ENCODE measurements at places on chromosomes 12 and 14.

GRCh38 chr12:116210131-116210530 lies 67.4 kb downstream of the MED13L start:
- DNase-seq, result no peak

DNA sequence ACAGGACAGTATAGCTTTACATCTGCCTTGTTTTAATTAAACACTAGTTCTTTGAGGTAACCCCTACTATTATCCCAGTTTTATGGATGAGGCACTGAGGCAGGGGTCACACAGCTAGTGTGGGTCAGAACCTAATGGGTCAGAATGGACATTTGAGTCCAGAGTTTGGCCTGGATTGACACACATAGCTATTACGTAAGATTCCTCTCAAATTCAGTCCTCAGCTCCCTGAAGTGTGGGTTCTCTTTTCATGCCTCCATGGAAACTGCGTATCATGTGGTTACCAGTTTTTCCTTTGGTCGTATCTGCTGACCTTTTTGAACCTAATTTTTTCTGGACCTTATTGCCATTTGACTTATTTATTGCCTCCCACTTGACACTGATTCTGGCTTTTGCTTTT lies 40.4 kb downstream of the PSEN1 start:
- DNase-seq, result no peak

DNA sequence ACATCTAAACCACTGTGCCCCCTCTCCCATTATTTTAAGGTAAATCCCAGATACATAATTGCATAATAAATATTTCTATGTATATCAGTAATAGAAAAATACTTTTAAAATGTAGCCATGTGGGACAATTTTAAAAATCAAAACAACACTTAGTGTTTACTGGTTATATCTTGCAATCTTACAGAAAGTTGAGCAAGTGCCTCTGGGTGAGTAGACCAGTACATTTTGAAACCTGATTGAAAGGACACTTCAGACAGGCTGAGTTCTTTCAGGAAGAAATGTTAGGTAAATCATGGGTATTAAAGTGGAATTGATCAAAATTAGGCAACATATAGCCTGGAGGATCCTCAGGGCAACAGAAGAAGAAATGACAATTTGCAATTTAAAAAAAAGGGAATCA lies 7.2 kb downstream of the SLC38A4 start:
- no peak for DNase-seq

GRCh38 chr14:32567543-32568384 lies 238.7 kb downstream of the AKAP6 start:
- no peak for DNase-seq

DNA sequence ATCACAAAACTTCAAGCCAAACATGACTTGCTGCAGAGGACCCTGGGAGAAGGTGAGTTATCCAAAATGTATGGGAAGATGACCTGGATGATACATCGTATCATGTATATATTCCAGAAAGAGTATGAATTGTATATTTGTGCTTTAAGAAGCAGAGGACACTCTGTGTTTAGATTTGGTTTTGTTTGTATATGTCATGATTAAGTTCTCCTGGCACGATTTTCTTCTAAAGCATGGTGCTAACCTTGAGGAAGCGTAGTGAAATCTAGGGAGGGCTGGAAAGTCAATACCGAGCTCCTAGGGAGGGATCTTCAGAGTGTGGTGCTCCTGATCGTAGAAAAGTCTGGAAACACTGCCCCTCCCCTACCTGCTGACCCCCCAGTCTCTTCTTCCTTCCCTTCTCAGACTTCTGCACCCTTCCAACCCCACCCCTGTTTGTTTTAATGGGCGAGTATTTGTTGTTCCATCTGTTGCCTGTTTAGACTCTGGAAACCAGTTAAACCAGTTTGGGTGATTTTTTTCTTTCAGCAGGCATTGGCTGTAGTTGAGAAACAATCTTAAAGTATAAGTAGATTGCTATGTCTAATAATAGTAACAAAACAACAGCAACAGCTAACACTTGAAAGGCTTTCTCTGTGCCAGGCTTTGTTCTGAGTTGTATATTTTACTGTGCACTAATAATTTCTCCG lies 141.6 kb downstream of the KICS2 start:
- DNase-seq, result no peak

DNA sequence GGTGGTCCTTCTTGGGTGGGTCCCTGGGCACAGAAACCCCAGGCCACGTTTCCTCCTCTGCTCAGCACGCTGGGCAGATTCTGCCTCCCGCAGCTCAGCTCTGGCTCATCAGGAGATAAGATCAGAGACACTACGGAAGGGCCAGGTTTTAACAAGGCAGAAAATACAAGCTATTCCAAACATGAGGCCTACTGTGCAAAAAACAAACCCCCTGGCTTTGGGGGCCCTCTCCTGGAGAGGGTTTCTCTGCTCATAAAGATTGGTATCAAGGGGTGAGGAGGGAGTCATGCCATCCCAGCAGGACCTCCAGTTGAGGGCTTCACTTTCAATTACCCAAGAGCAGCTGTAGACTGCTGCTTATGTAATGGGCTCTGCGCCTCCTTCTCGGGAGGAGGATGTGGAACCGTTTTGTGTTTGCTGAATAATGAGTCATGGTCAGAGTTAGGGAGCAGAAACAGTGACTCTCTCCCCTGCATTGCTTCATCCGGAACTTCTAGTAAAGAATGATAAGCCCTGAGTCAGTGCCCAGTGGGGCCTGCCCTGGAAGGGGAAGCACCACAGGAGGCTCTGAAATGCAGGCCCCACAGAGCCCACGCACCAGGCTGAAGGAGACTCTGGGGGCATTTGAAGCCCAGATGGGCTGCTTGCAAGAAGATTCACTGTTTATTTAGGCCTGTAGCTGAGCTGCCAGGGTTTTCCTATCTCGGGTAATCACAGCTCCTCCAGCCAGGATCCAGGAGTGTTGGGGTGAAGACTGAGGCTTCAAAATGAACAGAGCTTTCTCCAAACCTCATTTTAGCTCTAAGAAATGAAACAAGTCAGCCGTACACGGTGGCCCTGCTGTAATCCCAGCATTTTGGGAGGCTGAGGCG lies 79.3 kb downstream of the SSPN start:
- peak; percentile 58 for DNase-seq

DNA sequence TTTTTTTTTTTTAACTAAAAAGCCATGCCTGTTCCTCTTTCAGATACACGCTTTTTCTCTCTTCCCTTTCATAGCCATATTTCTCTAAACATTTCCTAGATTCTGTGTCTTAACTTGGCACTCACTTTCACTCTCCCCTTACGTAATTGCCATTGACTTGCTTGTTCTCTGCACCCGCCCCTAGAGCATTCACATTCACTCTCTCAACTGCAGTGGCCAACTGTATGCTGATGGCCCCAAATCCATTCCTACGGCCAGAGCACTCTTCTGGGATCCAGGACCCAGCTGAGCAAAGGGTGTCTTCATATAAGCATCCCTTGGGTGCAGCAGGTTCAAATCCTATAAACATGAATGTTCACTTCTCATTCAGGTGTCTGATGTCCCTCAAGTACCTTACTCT lies 59.5 kb downstream of the CKB start:
- no peak for DNase-seq

DNA sequence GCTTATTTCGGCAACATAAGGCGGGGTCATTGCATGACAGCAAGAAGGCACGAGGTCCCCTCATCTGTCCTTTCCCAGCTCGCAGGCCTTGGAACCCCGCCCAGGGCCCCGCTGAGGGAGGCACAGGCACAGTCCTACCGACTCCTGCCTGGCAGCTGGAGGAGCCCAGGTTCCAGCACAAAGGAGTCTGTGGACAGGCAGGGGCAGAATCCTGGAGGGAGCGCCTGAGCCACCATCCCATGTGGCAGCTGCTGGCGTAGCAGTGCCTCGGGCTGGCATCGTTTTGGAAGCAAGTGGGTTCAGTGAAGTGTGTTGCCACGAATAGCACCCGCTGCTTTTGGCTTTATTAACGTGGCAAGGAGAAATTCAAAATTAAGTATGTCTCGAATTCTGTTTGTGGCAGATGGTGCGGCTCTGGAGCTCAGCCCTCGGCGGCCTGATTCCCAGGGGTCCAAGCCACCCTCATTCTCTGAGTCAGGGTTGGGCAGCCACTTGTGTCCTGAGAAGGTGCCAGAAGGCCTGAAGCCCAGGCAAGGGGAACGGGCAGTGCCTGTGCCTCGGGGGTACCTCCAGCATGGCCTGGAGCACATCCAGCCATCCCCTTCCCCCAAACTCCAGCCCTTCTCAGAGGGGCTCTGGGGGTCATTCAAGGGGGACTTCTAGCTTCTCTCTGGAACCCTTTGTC lies 35.9 kb downstream of the SLC8B1 start:
- peak; percentile 98 for DNase-seq

DNA sequence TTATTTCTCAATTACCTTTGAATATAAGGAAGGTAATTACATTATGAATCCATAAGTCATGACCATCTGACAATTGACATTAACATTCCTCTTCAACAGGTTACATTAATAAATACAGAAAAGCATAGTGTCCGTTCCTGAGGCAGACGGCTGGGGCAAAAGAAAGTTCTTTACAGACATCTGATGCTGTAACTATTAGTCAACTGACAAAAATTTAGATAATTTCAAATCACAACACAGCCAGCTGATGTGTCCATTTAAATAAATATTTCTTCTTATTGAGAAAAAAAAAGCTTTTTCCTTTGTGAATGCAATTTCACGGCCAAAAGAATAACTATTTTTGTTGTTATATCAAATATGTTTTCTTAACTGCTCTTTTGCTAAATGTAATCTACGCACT lies 9.2 kb upstream of the PYROXD1 start:
- no peak for DNase-seq

DNA sequence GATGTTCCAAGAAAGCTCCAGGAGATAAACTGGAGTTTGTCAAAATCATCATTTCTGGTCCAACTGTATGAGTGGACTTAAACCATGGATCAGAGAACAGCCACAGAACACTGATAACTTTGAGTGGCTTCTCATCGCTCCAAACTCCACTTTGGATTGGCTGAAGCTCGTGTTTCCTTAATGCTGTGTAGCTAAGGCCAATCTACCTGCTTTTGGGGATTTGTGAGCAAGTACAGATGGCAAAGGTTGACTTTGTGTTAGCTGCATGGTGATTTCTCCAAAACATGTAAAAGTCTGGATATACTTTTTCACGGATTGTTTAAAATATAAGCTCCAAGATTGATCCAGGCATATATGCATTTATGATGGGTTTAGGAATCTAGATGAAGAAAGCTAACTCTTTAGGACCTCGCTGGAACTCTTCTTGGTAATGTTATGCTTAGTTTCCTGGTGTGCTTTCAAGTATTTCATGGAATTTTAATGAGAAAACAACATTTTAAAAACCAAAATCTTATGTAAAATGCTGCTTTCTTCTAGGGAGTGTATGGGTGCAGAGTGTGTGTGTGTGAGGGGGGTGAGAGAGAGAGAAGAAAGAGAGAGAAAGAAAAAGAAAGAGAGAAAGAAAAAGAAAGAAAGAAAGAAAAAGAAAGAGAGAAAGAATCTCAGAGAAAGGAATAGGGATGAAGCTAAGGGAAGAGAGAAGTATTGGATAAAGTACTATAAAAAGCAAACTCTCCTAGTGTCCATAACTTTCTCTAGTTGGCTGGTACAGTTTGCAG lies 11.6 kb upstream of the PAX9 start:
- DNase-seq, result no peak

DNA sequence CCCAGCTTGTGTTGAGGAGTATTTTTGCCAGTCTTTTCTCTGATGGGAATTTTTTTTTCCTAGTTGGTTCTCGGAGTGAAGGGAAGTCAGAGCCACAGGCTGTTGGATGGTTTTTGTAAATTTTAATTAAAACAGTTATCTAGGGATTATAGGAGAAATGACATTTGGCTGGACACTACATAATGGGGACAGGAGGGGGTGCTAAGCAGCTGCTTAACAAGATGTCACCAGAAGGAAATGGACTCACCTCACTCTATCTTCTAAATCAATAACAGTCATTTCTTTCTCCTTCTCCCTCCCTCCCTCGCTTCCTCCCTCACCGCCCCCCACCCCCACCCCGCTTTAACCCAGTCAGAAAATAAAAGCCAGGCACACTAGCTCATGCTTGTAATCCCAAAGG lies 93.4 kb upstream of the TMEM233 start:
- no peak for DNase-seq

DNA sequence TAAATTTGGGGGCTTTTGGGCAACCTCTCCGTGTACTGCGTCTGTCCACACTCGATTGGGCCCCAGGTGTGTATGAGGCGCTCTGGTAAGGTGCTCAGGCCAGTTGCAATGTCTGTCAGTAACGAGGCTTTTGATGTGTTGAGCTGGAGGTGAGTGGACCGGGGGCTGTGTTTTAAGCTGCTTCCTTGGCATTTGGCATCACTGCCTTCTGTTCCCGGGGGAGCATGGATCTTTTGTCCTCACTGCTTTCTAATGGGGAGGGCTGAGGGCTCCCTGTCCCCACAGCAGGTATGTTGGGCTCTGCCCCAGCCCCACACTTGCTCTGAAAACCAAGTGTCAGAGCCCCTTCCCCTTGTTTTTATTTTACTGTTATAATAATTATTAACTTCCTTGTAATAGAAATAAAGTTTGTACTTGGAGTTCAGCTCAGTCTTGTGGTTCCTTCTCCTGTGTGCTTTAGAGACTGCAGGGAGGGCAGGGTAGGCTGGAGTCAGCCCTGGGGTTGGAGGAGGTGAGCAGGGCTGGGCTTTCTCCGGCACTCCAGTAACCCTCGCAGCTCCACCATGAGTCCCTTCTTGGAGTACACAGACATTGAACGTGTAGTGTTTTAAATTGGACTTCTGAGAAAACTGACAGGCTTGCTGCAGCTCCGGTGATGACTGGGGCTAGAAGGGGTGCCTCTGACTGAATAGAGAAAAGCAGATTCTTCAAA lies 28.0 kb downstream of the TRAFD1 start:
- DNase-seq, result no peak

DNA sequence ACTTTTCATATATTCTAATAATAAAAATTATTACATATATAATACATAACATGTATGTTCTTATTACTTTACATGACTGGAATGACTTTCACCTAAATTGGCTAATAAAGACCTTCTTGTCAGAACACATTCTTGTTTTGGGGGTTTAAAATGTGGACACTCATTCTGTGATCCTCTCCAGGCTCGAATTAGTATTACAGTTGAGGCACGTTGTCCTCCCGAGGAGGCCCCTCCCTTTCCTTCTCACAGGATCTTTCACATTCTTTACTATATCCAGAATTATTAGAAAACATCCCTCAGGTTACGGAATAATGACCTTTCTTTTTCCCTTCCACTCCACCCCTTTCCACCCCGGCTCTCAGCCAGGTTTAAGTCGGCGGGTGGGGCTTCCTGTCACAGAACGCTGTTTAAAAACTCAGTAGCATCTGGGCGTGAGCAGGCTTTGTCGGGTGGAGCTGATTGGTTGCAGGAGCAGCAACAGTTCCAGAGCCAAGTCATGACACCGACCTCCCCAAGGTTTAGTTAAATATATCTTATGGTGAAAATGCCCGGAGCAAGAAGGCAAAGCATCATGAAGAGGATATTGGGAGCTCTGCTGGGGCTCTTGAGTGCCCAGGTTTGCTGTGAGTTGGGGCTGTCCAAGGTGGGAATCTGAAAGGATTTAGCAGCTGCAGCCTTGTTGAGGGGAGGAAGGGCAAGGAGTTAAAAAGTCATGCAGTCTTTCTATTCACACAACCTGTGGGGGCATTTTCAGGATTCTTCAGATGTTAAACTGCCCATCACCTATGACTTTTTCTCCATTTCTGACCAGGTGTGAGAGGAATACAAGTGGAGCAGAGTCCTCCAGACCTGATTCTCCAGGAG lies 396.7 kb upstream of the OR4E1 start:
- no peak for DNase-seq

DNA sequence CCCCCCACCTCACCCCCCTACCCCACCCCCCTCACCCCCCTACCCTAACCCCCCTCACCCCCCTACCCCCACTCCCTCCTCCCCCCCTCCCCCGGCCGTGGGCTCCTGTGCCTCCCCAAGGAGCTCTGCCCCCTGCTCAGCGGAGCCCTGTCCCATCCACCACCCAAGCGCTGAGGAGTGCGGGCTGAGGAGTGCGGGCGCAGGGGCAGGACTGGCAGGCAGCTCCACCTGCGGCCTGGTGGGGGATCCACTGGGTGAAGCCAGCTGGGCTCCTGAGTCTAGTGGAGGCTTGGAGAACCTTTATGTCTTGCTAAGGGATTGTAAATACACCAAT lies 2.3 kb upstream of the JPH4 start:
- DNase-seq, result no peak

All from NCI-H446 treated with DMSO at 0.1 percent for 48 hours (cell line).